Astrocyte (in vitro differentiated cells and primary cell): ENCODE measurements at places on chromosomes 2 and 18.

- no peaks in the 10 kb centered on the region for H3K36me3 ChIP-seq
- H3K27me3 ChIP-seq = peaks cover 4% of the 10 kb centered on the region
- peaks cover 4% of the 10 kb centered on the region for H3K4me1 ChIP-seq
- DNase-seq = no peak
Observed at GRCh38 chr2:231554327-231554726, 24.1 kb upstream of the NMUR1 start.

DNA sequence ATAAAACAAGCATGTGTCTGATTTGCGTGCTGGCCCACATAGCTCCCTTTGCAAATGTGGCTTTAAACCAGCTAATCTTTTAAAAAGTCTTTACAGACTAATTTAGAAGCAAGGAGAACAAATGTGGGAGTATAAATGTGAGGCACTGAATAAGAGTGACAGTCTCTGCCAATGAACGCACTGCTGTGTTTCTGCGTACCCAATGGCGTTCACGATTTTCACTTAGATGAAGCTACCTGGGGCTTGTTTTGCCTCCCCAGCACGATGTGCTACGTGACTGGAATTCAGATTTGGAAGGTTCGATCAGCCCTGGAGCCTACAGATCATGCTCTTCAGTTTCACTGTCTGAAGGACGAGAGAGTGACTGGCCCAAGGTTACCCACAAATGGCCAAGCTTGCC is 10.8 kb upstream of the CRACDL start:
- peaks cover 4% of the 10 kb centered on the region for H3K4me1 ChIP-seq
- no peak for DNase-seq
- H3K4me3 ChIP-seq = no peak overlapping the region
- peaks cover 18% of the 10 kb centered on the region for H3K27me3 ChIP-seq

DNA sequence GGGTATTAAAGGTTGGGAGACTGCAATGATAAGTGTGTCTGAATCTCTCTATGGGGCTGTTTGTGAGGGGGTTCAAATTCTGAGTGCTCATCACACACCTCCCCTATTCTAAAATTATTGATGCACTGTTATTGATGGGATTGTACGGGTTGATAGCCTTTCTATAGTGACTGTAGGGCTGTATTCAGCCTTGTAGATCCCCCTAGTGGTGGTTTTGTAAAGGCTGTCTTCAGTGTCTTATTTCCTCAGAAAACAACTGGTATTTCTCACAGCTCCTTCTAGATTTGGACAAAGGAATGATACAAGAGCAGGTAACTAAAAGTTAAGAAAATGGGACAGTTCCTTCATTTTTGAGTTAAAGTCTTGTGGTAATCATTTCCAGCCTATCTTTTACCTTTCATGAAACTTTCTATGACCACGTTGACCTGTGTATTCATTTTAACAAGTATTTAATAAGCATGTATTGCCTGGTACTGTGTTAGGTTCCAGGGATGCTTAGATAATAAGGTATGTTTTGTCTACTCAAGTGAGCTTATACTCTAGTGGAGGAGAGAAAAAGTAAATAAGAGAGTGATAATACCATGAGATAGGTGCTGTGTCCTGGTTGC is 21.2 kb downstream of the SMAD4 start:
- no peak overlapping the region for H3K4me3 ChIP-seq
- no peak for DNase-seq
- H3K27ac ChIP-seq = no peak overlapping the region
- peaks cover 4% of the 10 kb centered on the region for H3K4me1 ChIP-seq

DNA sequence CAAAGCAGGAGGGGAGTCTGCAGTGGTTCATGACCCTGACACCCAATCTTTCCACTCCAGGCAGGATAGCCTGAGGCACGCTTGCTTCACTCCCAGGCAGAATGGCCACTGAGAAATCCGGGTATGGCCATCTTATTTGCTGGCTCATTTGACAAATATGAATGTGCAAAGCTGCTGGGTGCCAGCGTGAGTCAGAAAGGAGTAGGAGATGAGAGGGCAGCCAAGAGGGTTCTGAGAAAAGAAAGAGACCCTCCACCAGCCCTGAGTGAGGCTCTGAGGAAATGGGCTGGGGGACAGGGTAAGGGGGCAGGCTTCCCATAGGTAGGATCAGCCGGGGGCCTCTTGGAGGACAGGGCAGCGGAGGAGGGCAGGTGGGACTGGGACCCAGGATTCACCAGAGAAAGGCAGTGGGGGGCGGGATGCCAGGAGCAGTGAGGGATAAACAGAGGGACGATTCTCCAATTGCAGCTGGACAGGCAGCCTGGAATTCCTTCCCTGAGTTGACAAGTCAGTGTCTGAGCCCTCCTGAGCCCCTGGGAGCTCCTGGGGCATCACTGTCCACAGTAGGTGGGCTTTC is 15.2 kb downstream of the RAMP1 start:
- H3K27me3 ChIP-seq = no peaks in the 10 kb centered on the region
- peak; percentile 72 for DNase-seq
- peaks cover 25% of the 10 kb centered on the region for H3K4me1 ChIP-seq
- H3K27ac ChIP-seq = peak overlapping the region; percentile 69
- no peaks in the 10 kb centered on the region for H3K36me3 ChIP-seq
- no peak overlapping the region for H3K4me3 ChIP-seq

DNA sequence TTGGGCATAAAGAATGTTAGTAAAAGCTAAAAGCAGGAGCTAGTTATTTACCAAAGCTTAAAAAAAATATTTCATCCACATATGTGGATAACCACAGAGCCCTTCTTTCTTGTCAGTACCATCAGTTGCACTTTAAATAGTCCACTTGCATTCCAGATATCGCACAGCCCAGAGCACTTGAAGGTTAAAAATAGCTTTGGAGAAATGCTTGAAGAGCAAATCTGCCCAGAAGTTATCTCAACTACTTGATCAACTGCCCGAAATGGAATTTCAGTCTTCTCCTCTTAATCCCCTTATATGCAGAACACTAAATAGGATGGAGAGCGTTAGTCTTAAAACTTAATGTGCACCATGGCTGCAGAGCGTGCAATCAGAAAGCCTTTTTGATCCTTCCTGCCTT is 148.3 kb downstream of the PLEKHA3 start:
- no peaks in the 10 kb centered on the region for H3K27me3 ChIP-seq
- no peaks in the 10 kb centered on the region for H3K4me1 ChIP-seq
- no peak overlapping the region for H3K27ac ChIP-seq
- no peaks in the 10 kb centered on the region for H3K36me3 ChIP-seq
- no peak overlapping the region for H3K4me3 ChIP-seq

- H3K4me1 ChIP-seq = no peaks in the 10 kb centered on the region
- DNase-seq = no peak
- no peak overlapping the region for H3K4me3 ChIP-seq
- H3K36me3 ChIP-seq = peaks cover 31% of the 10 kb centered on the region
Observed at GRCh38 chr2:39281391-39281790, 37.6 kb upstream of the CDKL4 start.

DNA sequence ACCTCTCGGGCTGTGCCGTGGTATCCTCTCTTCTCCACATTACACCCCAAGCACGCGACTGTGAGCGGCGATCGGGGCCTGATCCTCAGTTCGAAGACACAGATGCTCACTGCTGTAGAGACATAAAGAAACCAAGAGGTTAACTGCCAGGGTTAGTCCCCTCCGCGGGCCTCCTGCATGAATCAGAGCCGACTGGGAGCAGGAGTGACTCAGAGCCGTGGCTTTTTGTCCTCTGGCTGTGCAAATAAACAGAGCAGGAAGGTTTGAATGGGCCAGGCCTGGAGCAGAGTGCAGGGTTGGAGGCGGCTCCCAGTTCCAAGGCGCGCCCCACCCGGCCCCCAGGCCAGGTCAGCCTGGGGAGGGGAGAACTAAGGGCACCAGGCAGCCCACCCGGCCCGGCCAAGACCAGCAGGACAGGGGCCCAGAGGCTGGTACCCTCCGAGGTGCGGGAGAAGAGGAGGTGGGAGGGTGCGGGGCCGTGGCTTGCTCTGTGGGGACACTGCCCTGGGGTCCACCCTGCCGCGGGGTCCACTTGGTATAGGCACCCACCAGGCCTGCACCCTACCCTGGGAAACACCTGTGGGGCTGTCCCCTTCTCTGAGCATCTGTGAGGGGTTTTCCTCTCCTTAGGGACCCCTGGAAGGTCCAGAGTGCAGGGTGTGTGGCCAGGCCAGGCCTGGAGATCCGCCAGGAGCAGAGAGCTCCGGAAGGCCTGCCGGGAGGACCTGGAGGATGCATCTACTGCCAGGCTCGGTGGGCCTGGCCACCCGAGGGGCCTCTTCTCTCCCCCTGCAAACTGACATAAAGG is 16.5 kb downstream of the TWIST2 start:
- peak; percentile 99 for DNase-seq
- no peaks in the 10 kb centered on the region for H3K36me3 ChIP-seq
- peak overlapping the region; percentile 89 for H3K27ac ChIP-seq
- peak overlapping the region; percentile 26 for H3K4me3 ChIP-seq

- no peaks in the 10 kb centered on the region for H3K36me3 ChIP-seq
- no peaks in the 10 kb centered on the region for H3K4me1 ChIP-seq
- no peak for DNase-seq
- H3K4me3 ChIP-seq = no peak overlapping the region
Observed at GRCh38 chr2:100218552-100218951, 76.2 kb upstream of the AFF3 start.

GRCh38 chr18:5961097-5961827 is 65.9 kb upstream of the TMEM200C start:
- peaks cover 9% of the 10 kb centered on the region for H3K27me3 ChIP-seq
- no peak for DNase-seq
- no peak overlapping the region for H3K4me3 ChIP-seq
- no peaks in the 10 kb centered on the region for H3K4me1 ChIP-seq

DNA sequence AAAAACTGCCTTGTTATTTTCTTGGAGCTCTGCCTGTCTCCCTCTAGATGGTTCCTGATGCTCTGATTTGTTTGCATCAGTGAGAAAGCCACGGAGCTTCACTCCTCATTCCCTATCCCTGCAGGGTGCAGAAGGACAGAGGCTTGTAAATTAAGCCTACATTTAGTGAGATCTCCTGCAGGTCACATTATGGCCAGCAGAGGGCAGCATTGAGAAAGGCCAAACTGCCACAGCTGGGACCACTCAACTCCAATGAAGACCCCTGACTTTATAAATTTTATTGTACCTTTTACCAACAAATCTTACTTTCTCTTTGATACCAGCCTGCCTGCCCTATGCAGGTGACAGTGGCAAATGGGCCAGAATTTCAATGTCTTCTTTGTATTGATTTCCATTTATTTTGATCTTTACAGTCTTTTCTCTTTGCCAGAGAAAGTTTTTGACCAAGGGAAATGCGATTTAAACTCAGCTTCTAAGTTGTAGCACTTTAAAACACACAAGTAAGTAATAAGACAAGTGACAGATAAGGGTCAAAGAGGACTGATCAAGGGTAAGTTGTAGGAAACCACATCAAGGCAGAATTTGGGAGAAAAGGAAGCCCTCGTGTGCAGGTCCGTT is 1029.1 kb upstream of the KLHL29 start:
- H3K36me3 ChIP-seq = no peaks in the 10 kb centered on the region
- no peak overlapping the region for H3K4me3 ChIP-seq
- H3K27ac ChIP-seq = no peak overlapping the region
- DNase-seq = no peak
- H3K27me3 ChIP-seq = no peaks in the 10 kb centered on the region

- H3K4me3 ChIP-seq = no peak overlapping the region
- no peak for DNase-seq
- no peaks in the 10 kb centered on the region for H3K27me3 ChIP-seq
- no peaks in the 10 kb centered on the region for H3K4me1 ChIP-seq
- H3K36me3 ChIP-seq = no peaks in the 10 kb centered on the region
Observed at GRCh38 chr2:126715111-126715510, 59.2 kb downstream of the GYPC start.

DNA sequence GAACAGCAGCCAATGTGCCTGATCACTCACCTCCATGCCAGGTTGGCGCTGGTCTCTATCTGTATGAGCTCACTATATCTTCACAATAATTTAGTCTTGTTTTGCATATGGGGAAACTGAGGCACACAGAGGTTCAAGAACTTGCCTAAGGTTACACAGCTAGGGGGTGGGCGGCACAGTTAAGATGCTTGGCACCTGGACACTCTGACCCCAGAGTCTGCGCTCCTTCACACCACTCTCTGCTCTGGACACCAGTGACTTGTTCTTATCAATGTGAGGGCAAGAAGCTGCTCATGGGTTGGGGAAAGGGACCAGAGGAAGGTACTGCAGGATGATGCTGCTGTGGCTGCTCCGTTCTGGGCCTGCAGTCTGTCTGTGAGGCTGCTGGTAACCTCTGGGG is 27.1 kb downstream of the FBLN7 start:
- no peak overlapping the region for H3K4me3 ChIP-seq
- no peak overlapping the region for H3K27ac ChIP-seq
- no peaks in the 10 kb centered on the region for H3K4me1 ChIP-seq
- H3K27me3 ChIP-seq = peaks cover 2% of the 10 kb centered on the region
- no peak for DNase-seq

DNA sequence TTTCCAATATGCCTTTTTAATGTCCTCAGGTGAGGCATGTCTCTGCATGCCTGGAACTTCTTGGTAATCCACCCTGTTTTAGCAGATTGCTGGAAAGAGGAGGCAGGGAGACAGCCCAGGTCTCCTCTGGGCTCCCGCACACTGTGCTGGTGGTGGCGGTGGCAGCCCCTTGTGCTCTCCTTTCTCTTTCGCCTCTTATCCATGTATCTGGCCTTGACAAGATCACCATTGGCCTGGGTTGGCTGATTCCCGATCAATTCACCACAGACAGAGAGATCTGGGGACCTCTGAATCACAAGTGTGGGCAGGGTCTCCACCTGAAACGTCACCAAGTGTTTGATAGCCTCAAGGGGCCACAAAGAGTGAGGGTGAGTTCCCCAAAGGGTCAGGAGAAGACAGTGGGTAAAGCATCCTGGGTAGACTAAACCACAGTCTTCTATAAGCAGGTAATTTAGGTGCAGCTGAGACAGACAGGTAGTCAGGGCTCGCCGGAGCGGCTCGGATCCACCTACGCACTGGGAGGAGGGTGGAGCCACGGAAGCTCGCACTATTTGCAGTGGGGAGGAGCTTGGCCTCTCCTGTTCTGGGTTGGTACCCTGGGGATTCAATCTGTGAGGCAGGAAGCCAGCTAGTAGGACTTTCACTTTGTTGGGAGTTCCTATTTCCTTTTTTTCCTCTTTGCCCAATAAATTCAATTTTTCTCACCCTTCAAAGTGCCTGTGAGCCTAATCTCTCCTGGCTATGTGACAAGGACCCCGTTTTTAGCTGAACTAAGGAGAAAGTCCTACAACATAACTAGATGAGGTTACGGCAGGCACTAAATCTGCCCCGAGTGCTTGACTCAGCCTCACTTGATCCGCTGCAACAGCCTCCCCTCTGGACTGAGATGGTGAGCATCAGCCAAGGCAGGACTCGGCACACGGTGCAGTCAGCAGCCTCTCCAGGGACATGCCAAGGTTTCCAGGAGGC is 57.6 kb downstream of the SLC4A3 start:
- H3K27ac ChIP-seq = peak overlapping the region; percentile 48
- DNase-seq = peak; percentile 33
- H3K4me3 ChIP-seq = no peak overlapping the region
- no peaks in the 10 kb centered on the region for H3K27me3 ChIP-seq
- no peaks in the 10 kb centered on the region for H3K36me3 ChIP-seq
- H3K4me1 ChIP-seq = peaks cover 51% of the 10 kb centered on the region

GRCh38 chr2:75808793-75809535 is 98.2 kb upstream of the GCFC2 start:
- no peak overlapping the region for H3K4me3 ChIP-seq
- no peaks in the 10 kb centered on the region for H3K36me3 ChIP-seq
- DNase-seq = no peak
- no peak overlapping the region for H3K27ac ChIP-seq
- no peaks in the 10 kb centered on the region for H3K27me3 ChIP-seq

- no peak overlapping the region for H3K27ac ChIP-seq
- no peaks in the 10 kb centered on the region for H3K4me1 ChIP-seq
- no peaks in the 10 kb centered on the region for H3K27me3 ChIP-seq
- DNase-seq = no peak
- H3K36me3 ChIP-seq = no peaks in the 10 kb centered on the region
- H3K4me3 ChIP-seq = peak overlapping the region; percentile 86
Observed at GRCh38 chr2:176268976-176269318, 295 bp upstream of the MTX2 start.
